ENCODE measurements at places on chromosomes 7 and 10. TPM values are rescaled to one million over a fixed set of nuclear protein-coding genes. Genes with fewer than 3 reads are reported as not detected.

DNA sequence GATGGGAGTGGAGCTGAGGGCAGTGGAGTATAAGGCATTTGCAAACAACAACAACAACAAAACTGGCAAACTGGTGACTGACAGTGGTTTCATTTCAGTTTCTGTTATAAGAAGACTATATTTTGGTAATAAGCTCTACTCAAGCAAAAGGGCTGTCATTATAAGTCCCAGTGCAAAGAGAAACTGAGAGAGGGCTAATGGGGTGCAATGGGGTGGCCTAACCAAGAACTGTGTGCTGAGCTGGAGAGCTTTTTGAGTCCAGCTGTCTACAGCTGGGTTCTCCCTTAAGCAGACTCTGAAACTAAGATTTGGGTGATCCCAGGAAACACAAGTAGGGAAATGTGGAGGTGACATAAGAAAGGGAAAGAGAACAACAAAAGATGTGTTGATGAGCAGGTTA is 439.3 kb downstream of the ADRA2A start:
- DNase-seq: no peak

The GNAI1 gene
- total RNA-seq: 1.7 TPM

The PHKG1 gene
- total RNA-seq: 3.0 TPM

GRCh38 chr7:95619921-95620320 is 23.6 kb upstream of the PDK4 start:
- no peak for DNase-seq

DNA sequence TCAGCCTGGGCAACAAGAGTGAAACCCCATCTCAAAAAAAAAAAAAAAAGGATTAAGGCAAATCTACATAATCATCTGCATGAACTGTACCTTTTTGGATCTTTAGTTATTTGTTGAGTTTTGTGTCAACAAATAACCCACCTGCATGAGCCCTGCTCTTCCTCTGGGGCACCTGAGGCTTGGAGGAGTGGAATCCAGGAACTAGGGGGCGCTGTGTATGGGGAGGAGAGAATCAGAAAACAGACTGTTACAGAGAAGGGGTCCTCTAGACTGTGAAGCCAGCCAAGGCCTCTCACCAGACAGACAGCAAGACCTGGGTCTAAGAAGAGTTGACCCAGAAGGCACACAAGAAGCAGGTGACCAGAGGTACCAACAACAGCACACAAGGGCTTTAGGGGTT is 682.8 kb upstream of the NRP1 start:
- DNase-seq: no peak

- peak; percentile 17 for DNase-seq
Measured at GRCh38 chr7:137987968-137988367, 13.9 kb downstream of the CREB3L2 start.

DNA sequence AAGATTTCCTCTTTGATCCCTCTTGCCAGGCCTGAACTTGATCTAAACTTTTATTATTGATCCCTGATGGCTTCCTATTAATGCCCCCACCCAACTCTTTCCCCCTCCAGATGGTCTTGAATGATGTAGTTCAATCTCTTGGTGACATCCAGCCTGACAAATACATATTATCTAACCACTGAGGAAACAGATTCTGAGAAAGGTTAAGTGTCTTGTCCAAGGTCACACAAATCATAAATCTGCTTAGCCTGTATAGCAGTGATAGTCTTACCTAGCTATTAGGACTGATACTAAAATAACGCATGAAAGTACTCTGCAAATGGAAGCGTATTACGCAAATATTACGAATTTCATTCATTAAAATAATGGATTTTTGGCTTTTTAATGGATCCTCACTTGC is 22.7 kb downstream of the STEAP1B start:
- DNase-seq: no peak

DNA sequence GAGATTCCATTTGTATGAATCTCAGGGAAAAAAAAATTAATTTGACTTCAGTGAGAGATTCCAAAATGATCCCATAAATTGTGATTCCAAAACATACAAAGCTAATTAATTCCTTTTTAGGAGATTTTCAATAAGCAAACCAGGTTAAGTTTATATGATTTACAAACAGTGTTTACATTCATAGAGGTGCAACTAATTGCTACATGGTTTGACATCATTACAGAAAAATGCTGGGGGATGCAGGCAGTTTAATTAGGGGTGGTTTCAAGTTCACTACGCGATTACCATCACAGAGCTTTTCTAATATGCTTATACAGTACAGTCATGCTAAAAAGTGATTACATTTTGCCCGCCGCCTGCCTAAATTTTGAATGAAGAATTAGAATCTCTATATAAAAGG is 143.2 kb upstream of the MGMT start:
- DNase-seq: no peak

The LIPM gene
- total RNA-seq: not detected

The ELN gene
- total RNA-seq: not detected

- no peak for DNase-seq
Measured at GRCh38 chr7:28065308-28065707, 115.3 kb downstream of the JAZF1 start.

The TAS2R5 gene
- 0.83 TPM for total RNA-seq

The NRG3 gene
- total RNA-seq: not detected

The FKBP9 gene
- total RNA-seq: 0.47 TPM

- DNase-seq: no peak
Measured at GRCh38 chr10:88388324-88388723, 194.8 kb downstream of the RNLS start.

All from activated CD8-positive, alpha-beta T cell treated with anti-CD3 and anti-CD28 coated beads for 36 hours (primary cell).